ENCODE measurements at places on chromosomes 5 and 9.

GRCh38 chr5:77251921-77252320 lies 41.4 kb downstream of the PDE8B start:
- DNase-seq, result no peak

DNA sequence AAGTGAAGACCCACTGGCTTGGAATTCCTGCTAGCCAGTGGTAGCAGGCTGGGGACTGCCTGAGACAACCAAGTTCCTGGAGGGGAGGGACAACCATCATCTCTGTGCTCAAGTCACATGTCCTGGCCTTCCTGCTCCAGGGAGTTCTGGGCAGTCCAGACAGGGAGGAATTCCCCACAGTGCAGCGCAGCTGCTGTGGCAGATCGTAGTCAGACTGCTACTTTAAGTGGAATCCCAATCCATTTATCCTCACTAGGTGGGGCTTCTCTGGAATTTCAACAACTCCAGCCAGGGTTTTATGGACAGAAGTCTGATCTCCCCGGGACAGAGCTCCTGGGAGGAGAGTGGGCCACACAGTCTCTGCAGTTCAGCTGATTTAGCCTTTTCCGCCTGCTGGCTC lies 20.9 kb upstream of the OR5C1 start:
- no peak for DNase-seq

DNA sequence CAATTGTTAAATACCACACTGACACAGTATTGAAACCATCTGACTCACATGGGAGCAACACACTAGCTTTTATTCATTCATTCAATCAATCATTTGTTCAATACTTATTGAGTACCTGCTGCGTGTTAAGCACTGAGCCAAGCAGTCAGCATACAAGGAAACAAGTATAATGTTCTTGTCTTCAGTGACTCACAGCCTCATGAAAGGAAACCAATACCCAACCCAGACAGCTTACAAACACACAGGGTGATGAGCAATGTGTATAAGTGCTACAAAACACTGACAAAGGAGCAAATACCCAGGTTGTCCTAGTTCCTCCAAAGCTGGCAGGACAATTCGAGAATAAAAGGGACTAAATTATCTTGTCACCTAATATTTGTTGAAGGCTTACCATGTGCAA lies 67.6 kb upstream of the RASEF start:
- peak; percentile 25 for DNase-seq

DNA sequence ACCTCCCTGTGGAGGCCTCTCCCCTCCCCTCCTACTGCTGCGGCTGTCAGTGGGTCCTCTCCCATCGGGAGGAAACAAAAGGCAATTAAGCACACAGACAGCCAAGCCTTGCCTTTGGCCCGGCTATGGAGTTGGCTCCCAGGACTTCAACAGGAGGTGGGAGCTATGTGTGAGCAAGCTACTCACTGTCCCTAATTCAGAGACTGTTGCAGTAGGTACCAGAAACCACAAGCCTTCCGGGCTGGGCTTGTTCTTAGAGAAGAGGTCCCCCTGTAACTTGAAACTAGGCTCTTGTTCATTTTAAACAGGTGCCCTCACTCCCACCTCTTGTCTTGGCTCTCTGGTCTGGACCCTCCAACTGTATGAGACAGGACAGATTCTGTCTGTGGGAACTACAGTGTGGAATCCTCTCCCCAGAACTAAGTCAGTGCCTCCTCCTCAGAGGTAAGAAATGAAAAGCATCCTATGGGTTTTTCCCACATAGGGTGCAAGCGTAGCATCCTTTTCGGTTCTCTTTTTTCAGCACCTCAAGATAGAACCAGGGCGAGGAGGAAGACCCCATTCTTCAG lies 561.1 kb downstream of the EBF1 start:
- no peak for DNase-seq

- no peak for DNase-seq
Measured at GRCh38 chr9:136175616-136176197, 29.2 kb downstream of the LHX3 start.

Measured in kidney glomerular epithelial cell (primary cell).